M059J (cell line): ENCODE measurements at places on chromosomes 16 and 17. TPM values are rescaled to one million over a fixed set of nuclear protein-coding genes. Genes with fewer than 3 reads are reported as not detected.

The ABCC6 gene
- 3.6 and 3.9 TPM in 2 replicates for total RNA-seq

The SCARF1 gene
- total RNA-seq: 0.47 TPM in 1 of 2 replicates, not detected in the other

The ZP2 gene
- not detected in 2 replicates for total RNA-seq

The SLC4A1 gene
- not detected in 2 replicates for total RNA-seq

The HBQ1 gene
- not detected in 2 replicates for total RNA-seq
